ENCODE measurements at places on chromosomes 4 and X. TPM values are rescaled to one million over a fixed set of nuclear protein-coding genes. Genes with fewer than 3 reads are reported as not detected.

CSAG1 gene
- polyA plus RNA-seq = not detected

PABPC4L gene
- 0.23 TPM for polyA plus RNA-seq

DMRTC1 gene
- not detected for polyA plus RNA-seq

LRCH2 gene
- polyA plus RNA-seq = 3.8 TPM

VMA21 gene
- 8.1 TPM for polyA plus RNA-seq

KDM6A gene
- polyA plus RNA-seq = 13.3 TPM

PNMA3 gene
- not detected for polyA plus RNA-seq

KLKB1 gene
- not detected for polyA plus RNA-seq

ARHGAP6 gene
- polyA plus RNA-seq = 5.1 TPM

CLTRN gene
- not detected for polyA plus RNA-seq
